ENCODE measurements at places on chromosomes 11 and 22.

DNA sequence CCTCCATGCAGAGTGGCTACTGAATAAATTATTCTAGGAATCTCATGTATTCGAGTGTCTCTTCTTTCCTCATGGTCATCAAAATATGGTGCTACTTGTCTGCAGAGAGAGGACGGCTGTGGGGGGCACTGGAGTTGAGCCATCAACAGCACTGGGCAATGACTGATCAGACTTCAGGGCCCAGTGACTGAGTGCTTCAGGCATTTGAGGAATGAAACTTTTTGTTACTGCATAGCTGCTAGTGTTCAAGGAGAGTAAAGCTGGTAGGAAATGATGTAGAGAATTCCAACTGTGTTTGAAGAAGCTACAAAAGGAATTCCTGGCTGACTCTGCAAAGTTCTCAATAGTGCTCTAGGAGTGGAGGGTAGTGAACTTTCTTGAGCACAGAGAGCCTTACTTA is 277.7 kb downstream of the CADM1 start:
- DNase-seq: no peak

DNA sequence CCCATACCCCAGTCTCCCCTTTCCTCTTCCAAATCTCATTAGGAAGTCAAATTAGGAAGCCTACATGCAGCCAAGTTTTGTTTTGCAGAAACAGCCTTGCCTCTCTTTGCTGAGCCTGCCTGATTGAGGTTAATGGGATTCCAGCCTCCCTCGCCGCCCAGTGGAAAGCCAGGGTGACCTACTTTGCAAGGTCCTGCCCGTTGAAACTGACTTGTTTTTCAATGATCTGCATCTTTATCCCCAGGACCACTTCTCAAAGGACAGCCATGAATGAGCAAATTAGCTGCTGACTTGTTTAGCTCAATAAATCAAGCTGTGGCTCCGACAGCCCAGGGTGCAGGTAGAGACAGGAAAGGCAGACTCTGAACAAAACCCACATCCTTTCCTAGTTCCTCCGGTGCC is 110.4 kb downstream of the RRAS2 start:
- DNase-seq: no peak

DNA sequence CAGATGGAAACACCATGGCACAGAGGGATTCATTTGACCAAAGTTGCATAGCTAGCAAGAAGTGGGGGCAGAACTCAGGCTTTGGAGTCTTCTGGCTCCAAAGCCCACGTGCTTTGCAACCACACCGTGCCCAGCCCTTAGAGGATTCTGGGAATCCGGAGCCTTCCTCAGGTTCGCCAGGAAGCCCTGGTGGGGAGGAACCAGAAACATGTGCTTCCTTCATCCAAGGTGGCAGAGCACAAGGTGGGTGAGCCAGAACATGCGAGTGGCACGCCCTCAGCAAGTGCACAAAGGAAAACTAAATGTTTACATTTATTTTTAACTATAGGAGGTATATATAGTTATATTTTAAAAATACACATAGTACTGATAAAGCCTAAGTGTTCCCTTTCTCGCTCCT is 151.9 kb upstream of the NECTIN1 start:
- no peak for DNase-seq

- DNase-seq: no peak
These were observed 160.1 kb upstream of the CADM1 start for GRCh38 chr11:115664313-115664712.

- no peak for DNase-seq
These were observed 23.1 kb upstream of the TP53I11 start for GRCh38 chr11:44973632-44974401.

DNA sequence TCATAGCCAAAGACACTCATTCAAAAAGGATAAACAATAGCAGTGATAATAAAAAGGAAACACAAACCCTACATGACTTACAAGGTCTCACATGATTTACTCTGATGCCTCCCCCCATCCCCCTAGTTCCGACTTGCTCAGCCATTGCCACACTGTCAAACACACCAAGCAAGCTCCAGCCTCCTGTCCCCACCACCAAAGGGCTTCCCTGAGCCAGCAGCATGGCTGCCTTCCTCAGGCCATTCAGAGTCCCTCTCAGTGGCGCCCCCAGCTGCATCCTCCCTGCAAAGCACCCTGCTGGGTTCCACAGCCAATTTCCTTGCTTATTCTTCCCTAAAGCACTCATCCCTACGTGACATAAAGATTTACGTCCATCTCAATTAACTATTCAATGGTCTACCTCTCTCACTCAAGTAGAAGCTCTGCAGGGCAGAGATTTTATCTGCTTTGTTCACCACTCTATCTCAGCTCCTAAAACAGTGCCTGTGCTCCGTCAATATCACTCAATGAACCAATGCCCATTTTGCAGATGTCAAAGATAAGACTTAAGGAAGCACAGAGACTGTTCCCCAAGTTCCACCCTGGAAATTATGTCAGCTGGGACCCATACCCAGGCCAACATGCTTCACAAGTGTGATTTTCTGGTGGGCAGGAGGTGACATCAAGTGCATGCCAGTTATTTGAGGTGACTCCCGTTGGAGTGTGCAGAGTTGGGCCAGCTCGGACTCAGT is 106.9 kb downstream of the SYN3 start:
- DNase-seq: no peak

GRCh38 chr11:23252426-23252825 is 392.2 kb upstream of the CCDC179 start:
- no peak for DNase-seq

DNA sequence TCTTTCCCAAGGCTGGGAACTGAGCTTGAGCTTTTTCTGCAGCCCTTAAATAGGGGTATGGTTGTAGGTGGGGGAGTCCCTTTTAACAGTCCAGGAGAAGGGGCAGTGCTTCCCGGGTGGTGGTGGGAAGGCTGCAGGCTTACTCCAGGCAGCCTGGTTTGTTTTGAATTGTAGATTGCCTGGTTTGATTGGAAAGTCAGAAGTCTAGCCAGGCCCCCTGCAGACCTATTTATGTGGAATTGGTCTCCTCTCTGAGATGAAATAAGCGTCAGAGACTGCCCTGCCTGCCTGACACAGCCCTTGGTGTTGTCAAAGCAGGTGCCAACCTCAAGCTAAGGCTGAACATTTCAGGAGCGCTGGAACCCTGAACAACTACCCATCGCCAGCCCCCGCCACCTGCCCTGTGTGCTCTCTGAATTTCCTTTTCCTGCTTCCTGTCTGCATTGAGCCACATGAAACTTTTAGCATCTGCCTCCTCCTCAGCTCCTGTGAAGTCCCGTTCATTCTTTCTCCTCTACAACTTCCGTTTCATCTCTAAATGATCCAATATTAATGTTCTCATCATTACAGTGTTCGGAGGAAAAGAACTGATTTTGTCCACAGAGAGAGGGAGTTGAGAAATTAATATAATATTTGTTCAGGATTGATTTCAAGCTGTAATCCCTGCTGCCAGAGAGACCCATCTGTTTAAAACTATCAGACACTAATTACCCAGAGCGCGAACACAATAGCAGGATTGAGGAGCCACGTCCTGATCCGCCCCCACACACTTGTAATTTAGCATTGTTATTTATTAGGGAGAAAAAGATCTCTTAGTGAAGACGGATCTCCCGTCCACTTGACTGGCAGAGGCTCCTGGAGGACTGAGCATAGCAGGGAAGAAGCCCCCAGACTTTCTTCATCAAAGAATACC is 136.5 kb downstream of the TRIM29 start:
- no peak for DNase-seq

- DNase-seq: no peak
These were observed 31.2 kb downstream of the KCNJ4 start for GRCh38 chr22:38423512-38424503.

DNA sequence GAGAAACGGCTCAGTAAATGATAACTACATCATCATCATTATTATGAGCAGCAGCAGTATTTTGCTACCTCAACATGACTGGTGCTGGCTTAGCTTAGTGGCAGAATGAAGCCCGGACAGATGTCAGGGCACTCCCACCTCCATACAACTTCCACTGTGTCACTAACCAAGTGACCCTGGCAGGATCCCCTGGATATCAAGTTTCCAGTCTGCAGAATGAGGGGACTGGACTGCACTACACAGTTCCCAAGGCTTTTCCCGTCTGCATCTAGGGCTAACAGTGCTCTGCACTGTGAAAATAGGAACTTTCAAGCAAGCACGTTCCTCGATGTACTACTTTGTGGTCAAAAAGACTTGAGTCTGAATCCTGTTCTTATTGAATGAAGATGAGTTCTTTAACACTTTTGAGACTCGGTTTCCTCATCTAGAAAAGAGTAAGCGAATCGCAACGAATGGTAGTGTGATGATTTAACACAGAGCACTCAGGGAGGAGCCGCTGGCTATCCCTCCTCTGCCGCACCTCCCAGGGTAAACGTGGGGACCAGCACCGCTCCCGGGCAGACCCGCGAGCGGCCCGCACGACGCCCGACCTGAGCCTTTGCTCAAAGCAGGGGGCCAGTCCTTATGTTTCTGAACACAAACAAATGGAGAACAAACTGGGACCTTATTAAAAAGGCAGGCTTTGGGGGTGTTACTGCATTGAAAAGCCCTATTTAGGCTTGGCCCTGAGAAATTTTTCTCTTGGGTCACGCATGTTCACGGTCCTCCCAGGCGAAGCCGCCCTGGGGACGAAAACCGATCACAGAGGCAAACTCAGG is 910 bp downstream of the CLTCL1 start:
- no peak for DNase-seq

DNA sequence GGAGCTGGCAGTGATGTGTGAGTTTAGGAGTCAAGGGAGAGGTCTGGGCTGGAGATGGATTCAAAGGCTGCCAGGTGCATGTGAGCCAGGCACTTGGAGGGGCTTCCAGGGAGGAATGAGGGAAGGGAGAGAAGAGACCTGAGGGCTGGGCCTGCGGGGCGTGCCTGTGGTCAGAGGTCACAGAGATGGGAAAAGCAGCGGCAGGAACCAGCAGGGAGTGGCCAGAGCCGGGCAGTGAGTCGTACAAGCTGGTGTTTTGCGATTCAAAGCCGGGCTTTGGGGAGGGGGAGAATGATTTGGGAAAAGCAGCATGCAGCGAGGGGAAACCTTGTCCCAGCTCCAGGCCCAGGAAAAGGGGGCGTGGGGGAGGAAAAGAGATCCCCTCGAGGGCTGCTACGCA is 96.9 kb upstream of the RTL6 start:
- no peak for DNase-seq

GRCh38 chr22:29831958-29832357 is 6.1 kb downstream of the ASCC2 start:
- no peak for DNase-seq

- DNase-seq: no peak
These were observed 7.0 kb downstream of the KIRREL3 start for GRCh38 chr11:126993599-126993998.

GRCh38 chr22:42604403-42604802 is 10.3 kb downstream of the POLDIP3 start:
- no peak for DNase-seq

DNA sequence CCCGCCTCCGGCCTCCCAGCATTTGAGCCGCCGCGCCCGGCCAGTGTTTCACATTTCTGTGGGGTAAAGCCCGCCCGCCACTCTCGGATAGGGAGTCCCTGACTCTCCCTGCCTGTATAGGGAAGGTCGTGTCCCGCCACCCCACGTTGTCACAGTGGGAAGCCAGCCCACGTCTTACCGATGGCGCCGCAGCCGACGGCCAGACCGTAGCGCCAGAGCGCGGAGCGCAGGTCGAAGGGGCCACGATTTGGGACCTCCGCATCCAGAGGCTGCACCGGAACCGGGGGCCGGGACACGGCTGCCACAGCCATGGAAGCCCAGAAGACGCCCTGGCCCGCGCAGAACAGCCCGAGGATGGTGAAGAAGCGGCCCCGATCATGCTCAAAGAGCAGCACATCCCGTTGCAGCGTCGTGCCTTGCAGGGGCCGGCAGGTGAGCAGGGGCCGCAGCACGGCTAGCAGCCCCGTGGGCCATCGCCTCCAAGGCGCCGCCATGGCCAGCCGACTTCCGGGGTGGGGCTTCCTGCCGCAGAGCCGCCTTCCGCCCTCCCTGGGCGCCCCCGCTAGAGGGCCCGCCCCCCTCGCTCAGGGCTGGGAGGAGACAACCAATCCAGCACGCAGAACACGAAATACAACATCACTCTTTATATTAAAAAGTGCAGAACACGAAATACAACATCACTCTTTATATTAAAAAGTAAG is at the start of gene TMEM223:
TMEM223 (minus strand) TSS at position 506 of the 701 bp plus-strand sequence; CDS start at position 494, 12 bp downstream.
- peak; percentile 87 for DNase-seq

- DNase-seq: no peak
These were observed 138.5 kb upstream of the NCAM1 start for GRCh38 chr11:112822478-112823274.

DNA sequence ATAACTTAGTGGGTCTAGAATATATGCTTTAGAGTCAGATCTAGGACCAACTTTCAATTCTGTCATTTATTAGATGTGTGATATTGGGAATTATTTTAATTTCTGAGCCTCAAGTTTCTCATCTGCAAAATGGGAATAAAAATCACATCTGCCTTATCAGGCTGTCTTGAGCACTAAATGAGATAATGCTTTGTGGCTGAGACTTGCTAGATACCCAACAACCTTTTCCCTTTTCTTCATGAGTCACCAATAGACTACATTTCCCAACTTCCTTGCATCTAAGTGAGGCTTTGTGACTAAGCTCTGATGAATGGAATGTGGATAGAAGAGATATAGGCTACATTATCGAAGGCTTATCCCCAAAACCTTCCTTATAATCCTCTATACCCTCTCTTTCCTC is 220.7 kb upstream of the SESN3 start:
- DNase-seq: no peak

GRCh38 chr22:19871845-19872778 is 17.4 kb upstream of the GNB1L start:
- DNase-seq: peak; percentile 19

- peak; percentile 37 for DNase-seq
These were observed 111.4 kb downstream of the SPON1 start for GRCh38 chr11:14073849-14074476.

DNA sequence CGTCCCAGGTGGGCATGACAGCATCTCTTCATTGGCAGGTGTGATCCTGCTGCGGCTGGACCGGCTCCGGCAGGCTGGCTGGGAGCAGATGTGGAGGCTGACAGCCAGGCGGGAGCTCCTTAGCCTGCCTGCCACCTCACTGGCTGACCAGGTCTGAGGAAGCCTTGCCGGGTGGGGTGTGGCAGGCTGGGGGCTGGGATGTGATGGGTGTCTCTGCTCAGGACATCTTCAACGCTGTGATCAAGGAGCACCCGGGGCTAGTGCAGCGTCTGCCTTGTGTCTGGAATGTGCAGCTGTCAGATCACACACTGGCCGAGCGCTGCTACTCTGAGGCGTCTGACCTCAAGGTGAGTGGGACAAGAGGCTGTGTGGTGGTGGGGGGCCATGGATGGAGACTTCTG is 3.5 kb downstream of the LARGE2 start:
- peak; percentile 63 for DNase-seq

GRCh38 chr22:24601217-24602104 is 1.5 kb upstream of the GGT1 start:
- DNase-seq: no peak

DNA sequence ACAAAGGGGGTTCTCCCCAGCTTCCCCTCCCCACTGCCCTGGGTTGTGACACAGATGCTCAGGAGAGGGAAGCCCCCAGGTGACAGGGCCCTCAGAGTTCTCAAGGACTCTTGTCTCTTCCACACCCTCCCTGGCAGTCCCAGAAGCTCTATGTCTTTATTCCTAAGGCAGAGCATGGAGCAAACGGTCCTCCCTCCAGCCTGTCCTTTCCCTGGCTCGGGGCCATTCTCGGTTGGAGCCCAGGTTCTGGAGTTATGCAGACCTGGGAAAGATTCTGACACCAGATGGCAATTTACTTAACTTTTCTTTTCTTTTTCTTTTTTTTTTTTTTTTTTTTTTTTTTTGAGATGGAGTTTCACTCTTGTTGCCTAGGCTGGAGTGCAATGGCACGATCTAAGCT is 186.6 kb downstream of the CEP164 start:
- DNase-seq: no peak

- DNase-seq: no peak
These were observed 3.7 kb downstream of the MPZL2 start for GRCh38 chr11:118260353-118260752.

- DNase-seq: no peak
These were observed 395.6 kb downstream of the TENM4 start for GRCh38 chr11:79045018-79045799.

Measured in tibial artery (tissue), 4 donors.